ENCODE measurements at places on chromosomes 1 and 21.

GRCh38 chr1:244919320-244920282, 55.3 kb upstream of the HNRNPU start:
- DNase-seq, result no peak

- no peak for DNase-seq
These were observed 65.7 kb upstream of the SYT6 start for GRCh38 chr1:114219172-114219868.

DNA sequence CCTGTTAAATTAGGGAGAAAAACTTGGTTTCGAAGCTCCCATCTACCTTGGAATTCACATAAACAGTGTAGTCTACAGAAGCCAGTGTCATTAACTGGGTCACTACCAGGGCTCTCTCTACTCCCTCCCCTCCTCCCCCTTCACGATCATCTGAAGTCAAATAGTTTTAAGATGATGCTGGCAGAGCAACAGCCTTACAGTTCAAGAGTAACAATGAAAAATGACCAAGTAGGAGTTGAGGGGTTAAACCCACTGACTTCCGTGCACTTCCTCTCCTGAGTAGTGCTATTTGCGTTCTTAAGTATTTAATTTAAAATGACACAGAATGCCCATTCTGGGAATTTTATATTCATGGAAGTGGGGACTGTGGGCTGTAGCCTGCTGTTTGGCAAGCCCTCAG, 236.9 kb downstream of the SIPA1L2 start:
- DNase-seq, result no peak

GRCh38 chr1:34915521-34915920, 13.9 kb downstream of the DLGAP3 start:
- DNase-seq, result no peak

- DNase-seq, result no peak
These were observed 87.4 kb upstream of the MACF1 start for GRCh38 chr1:39116860-39117728.

DNA sequence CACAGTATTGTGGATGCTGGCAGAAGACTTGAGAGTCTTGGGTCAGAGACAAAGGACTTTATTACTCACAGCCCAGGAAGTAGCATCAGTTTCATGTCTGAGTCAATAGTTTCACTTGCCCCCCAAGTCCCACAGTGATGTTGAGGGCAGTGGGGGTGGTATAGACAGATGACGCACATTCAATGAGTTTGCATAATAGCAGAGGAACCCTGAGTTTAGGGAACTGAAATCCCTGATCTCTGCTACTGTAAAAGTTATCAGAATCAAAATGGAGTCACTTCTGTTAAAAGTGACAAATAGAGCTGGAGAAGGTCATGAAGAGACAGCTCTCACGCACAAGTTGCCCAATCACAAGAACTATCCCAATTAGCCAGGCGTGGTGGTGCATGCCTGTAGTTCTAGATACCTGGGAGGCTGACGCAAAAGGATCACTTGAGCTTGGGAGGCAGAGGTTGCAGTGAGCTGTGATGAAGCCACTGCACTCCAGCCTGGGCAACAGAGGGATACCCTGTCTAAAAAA, 11.5 kb upstream of the HCRTR1 start:
- no peak for DNase-seq

DNA sequence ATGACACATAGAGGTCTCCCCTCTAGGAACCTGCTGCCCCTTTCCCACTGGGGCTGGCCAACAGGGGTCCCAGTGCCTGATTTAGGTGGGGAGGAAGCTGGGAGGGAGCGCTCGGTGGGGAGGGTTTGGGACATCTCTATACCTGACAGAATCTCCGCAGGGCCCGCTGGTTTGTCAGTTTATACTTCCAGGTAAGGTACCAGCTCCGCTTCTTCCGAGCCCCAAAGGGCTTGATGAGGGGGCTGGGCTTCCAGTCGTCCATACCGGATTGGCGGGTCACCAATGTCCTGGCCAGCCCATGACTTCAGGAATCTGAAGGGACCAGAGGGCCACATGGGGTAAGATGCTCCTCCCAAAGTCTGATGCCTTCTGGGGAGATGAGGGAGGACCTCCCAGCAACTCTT, 672 bp downstream of the POMGNT1 start:
- DNase-seq, result no peak

- no peak for DNase-seq
These were observed 55.4 kb upstream of the LPGAT1 start for GRCh38 chr1:211885747-211886522.

- no peak for DNase-seq
These were observed 560.1 kb downstream of the OMA1 start for GRCh38 chr1:57986432-57986831.

DNA sequence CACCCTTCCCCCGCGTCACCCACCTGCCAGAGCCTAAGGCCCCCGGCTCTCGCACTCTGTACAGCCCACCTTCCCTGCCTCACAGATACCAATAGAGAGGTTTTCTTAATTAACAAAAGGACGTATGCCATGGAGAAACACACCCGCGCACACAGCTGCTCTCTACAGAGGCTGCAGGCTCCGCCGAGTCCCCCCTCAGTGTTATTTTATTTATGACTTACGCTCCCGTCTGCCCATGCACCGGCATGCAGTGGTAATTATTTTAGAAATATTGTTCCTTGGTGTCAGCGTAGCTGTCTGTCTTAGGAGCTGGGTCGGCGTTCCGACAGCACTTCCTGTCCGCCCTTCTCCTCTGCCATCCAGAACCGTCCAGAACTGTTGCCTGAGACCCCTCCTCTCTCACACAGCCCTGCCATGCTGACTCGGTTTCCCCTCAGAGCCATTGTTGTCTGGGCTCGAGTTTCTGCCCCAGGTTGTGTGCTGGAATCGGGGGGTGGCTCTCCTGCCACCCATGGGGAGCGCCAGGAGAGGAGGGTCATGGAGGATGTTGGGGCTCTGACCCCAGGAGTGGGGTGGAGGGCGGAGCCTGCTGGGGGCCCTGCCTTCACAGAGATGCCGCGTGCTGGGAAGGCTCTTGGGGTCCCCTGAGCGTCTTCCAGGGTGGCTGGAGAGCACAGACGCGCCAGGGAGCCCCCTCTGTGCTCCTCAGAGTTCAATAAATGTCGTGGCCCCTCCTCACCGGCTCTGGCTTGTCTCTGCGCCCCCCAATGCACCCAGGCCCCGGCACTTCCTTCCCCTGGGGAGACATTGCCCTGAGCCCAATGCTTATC, 39.6 kb upstream of the COL6A1 start:
- no peak for DNase-seq

GRCh38 chr1:28112388-28113241, 24.2 kb upstream of the EYA3 start:
- DNase-seq, result no peak

DNA sequence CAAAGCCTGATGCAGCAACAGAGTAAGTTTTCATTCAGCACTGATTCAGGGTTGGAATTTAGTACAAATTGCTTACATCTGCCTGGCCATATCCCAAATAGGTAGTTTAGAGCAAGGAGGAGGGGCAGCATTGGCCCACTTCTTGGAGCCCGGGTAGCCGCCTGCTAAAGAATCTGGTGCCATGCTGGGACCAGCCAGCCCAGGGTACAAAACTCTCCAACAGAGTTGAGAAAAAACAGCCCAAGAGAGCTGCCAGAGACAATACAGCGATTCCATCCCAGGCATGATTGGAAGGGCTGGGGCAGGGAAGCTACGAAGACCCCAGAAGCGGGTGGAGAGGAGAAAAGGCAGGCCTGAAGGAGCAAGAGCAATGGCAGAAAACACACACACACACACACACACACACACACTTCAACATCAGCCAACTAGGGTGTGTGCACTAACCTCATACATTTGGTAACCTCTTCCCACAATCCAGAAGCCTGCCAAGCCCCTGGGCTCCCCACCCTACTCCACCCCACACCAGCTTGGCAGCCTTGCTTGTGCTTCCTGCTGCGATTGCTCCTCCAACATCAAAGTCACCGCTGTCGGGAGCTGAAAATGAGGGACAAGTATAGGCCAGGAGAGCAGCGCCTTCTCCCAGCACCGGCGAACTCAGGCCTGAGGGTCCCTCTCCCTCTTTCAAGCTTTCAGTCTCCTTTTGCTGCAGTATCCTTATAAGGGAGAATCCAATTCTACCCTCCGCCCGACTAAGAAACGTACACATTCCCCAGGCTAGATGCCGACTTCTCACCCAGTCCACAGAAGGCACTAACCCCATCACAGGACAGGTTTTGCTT, 1.2 kb downstream of the PIK3C2B start:
- no peak for DNase-seq

- DNase-seq, result no peak
These were observed 16.4 kb downstream of the ALDH4A1 start for GRCh38 chr1:18886003-18886335.

DNA sequence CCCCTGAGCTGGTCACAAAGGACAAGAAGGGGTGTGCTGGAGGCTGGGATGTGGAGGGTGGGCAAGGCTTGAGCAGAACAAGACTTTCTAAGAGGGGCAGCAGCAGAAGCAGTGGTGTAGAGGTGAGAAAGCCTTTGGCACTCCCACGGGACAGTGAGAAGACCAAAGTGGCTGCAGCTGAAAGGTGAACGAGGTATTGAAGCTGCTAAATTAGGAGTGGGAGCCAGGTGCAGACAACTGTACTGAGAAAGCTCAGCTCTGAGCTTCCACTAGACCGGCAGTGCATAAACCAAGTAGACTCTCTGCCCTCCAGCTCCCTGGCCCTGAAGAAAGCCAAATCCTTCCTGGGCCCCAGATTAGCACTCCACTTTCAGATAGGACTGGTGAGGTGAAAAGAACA, 93.0 kb downstream of the VWA5B1 start:
- DNase-seq, result no peak

- no peak for DNase-seq
These were observed 1.1 kb downstream of the RASAL2 start for GRCh38 chr1:178094739-178095645.

DNA sequence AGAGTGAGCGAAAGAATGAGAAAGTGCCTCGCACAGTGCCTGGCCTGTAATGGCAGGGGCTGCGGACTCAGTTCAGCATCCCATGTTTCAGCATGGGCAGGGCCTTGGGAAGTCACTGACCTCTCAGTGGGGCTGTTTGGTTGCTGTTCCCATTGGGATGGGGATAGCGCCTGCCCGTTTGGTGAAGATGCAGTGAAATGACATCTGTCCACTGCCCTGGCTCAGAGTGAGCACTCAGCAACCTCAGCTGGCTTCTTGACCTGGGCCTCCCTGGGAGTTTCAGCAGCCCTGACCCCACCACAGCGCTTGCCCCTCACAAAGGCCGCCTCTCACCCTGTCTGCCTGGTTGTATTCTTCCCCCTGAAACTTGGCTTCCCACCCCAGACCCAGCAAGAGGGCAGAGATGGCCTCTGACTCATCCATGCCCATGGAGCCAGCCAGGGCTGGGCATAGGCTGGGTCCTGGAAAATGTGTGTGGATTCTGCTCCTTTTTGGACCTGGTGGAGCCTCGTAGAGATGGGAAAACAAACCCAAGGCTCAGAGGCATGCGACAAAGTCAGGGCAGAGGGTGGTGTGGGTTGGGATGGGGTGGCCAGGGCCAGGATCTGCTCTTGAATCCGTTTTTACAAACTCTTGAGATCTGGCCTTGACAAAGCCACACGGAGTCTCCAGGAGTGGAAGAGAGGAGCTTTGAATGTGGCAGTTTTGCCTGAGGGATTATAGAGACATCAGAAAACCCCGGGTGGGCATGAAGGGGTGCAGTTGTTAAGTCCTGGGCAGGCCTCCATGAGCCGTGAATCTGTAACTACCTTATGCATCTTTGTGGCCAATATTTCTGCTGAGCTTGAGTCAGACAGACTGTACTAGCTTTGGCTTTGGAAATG, 1.2 kb downstream of the XKR8 start:
- no peak for DNase-seq

DNA sequence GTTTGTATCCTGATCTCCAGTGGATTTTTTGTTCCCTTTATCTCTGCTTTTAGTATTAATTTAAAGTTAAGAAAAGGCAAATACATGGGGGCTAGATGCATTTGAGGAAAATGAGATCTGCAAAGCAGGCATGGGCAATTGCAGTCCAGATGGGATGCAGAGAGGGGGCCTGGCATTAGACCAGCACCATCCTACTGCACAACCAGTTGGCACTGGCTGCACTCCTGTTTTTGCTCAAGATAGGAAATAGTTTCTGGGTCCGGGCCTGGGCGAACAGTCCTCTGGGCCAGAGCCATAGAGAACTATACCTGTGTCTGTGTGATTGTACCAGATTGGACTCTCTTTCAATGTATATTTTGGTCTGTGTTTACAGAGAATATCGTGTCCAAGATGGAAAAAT, 34.0 kb upstream of the LEPR start:
- DNase-seq, result no peak

DNA sequence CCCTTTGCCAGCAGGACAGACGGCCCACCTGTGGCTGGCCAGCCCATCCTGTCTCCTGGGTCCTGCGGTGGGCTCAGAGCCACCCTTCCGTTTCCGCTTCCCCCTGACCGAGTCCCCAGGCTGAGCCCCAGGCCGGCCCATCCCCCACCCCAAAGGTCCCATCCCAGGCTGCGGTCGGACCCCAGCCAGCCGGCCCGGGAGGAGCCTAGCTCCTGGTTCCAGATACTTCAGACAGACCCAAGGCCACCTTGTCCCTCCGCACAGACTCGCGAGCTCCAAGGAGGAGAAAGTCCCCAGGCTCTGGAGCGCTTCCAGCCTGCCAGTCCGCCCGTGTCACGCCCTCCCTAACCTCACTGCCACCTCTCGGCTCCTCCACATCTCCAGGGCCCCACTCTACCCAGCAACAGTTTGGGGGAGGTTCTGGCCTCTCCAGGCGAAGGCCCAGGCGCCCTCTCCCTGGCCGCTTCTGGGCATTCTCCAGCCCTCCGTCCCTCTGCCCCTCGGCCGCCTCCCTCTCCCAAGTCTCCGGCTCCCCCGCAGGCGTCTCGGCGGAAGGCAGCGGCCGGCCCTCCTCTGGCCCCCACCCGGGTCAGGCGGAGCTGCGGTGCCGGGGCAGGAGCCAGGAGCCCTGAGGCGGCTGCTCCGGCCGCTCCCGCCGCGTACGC, 835 bp downstream of the LRRN2 start:
- no peak for DNase-seq

- DNase-seq, result no peak
These were observed 9.7 kb upstream of the KIRREL1 start for GRCh38 chr1:157983787-157984186.

DNA sequence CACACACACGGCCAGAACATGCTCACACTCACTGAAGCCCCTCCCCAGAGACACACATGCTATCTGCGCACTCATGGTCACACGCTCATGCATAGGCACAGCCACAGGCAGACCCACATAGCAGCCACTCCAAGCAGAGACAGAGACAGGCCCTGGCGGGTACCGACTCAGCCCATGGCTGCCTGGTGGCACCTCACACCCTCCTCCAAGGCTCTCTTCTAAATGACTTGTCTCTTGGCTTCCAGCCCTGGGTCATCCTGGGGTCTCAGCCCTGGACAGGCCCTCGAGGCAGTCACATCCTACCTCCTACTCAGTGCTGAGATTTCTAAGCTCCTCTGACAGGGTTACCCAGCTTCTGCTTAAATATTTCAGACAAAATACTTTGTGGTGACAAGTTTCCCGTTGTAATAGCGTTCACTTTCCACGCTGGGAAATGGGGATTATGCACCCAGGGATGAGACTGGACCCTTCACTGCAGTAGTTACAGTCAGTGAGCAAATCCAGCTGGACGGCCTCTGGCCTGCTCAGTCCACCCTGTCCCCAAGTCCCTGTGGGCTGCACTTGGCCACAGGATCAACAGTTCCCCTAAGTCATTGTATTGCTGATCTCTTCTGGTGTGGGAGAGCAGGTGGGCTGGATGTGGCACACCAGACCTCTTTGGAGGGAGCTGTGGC, 2.9 kb upstream of the NFASC start:
- DNase-seq, result no peak

All from stimulated activated CD8-positive, alpha-beta memory T cell treated with anti-CD3 and anti-CD28 coated beads, Interleukin-7, amount 100 ng/mL, for 1 hour (primary cell).